Suprapubic skin (tissue), 4 donors: ENCODE measurements at places on chromosomes 16 and 17. TPM values are rescaled to one million over a fixed set of nuclear protein-coding genes. Genes with fewer than 3 reads are reported as not detected.

DNA sequence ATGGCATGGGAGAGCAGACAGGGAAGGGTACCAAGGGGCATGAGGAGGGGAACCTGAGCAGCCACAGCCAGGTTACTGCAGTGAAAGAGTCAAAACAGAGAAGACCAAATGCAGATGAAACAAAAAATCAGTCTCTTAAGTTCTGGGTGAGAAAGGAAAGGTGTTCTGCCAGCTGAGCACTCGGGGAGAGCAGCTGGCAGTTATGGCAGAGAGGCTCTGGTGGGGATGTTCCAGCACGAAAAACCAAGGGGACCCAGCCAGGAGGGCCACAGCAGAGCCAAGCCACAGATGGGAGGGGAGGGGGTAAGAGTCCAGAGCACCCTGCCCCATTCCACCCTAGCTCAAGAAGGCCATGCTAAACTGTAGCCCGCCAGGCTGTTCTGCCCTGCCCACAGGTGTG, 31.7 kb downstream of the STH start:
- DNase-seq: no peak

GRCh38 chr16:87140211-87141200, 176.7 kb downstream of the C16orf95 start:
- DNase-seq: peak; percentile 51

GRCh38 chr17:693791-694638, 20.6 kb downstream of the VPS53 start:
- no peak for DNase-seq

DNA sequence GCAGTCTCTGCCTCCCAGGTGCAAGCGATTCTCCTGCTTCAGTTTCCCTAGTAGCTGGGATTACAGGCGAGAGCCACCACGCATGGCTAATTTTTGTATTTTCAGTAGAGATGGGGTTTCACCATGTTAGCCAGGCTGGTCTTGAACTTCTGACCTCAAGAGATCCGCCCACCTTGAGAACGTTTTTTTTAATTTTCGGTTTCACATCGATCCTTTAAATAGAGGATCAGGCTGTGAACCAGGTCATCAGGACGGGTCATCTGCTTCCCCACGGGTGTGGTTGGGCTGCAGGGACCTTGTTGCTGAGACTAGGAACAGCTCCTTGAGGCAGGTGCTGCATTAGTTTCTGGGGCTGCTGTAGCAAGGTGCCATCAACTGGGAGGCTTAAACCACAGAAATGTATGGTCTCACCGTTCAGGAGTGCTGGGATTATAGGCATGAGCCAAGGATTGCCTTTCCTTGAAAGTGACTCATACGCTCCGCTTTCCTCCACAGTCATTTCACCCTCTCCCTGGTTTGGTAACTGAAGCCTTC, 7.9 kb upstream of the NAGPA start:
- DNase-seq: no peak

GRCh38 chr16:23848958-23849357, 13.2 kb downstream of the PRKCB start:
- no peak for DNase-seq

DNA sequence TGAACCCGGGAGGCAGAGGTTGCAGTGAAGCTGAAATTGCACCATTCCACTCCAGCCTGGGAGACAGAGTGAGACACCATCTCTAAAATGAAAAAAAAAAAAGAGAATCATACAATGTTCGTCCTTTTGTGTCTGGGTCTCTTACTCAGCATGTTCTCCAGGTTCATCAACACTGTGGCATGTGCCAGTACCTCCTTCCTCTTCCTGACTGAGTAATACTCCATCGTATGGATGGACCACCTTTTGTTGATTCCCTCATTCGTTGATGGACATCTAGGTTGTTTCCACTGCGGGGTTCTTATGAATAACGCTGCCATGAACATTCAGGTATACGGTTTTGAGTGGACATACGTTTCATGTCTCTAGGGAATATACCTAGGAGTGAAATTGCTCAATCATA, 4.1 kb upstream of the HS3ST6 start:
- DNase-seq: no peak

GRCh38 chr16:78705694-78706093, 606.2 kb downstream of the WWOX start:
- DNase-seq: no peak

DNA sequence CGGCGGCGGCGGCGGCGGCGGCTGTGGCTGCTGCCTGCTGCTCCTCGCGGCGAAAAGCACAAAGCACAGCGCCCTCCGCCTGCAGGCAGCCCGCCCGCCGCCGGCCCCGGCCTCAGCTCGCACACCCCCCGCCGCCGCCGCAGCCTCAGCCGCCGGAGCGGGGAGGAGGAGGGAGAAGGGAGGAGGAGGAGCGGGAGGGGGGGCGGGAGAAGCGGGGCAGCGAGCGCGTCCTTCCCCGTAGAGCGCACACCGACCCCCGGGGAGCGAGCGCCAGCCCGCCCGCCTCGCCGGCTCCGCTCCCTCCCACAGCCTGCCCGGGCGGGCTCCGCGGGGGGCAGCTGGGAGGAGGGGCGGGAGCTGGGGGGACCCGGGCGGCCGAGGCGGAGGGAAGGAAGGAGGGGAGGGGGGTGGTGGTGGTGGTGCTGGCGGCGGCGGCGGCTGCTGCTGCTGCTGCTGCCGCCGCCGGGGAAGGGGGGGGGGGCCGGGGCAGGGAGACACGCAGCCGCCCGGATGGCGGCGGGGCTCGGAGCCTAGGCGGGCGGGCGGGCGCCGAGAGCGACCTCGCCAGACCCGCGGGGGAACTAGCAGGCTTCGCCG, at the start of gene UBTF:
Gene UBTF (minus strand): TSS at position 60 of the 597 bp plus-strand sequence. CDS start 1,446 bp downstream, outside the sequence.
- DNase-seq: peak; percentile 73

DNA sequence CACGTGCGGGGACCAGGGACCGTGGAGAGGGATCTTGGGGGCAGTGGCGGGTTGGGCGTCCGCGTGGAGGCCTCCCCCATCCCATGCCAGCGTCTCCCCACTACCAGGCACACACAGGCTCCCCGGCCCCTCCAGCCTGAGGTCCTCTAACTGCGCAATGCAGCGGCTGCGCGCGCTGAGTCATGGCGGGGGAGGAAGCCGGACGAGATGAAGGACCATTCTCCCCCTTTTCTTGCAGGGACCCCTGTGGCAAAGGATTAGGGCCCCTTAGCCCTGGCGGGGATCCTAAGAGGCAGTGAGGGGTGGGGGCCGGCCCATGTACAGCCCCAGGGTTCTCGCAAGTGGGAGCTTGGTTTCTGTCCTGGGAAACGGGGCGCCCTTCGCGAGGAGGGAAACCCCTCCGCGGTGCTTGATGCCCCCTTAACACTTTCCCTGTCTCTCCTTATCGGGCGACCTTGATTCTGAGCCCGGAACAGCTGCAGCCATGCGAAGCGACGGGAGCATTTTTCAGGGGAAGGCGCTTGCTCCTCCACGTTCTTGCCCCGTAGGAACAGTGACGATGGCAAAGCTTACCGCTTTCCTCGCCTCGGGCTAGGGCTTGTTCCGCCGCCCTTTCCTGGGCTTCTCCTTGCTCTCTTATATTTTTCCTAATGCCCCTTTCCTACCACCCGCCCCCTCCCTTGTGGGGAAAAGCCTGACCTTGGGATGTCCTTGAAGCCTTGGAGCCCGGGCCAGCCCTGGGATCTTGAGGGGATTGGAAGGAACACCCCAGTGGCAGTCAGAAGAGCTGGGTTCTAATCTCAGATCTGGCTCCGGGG, 592 bp downstream of the ALDOA start:
- no peak for DNase-seq

DNA sequence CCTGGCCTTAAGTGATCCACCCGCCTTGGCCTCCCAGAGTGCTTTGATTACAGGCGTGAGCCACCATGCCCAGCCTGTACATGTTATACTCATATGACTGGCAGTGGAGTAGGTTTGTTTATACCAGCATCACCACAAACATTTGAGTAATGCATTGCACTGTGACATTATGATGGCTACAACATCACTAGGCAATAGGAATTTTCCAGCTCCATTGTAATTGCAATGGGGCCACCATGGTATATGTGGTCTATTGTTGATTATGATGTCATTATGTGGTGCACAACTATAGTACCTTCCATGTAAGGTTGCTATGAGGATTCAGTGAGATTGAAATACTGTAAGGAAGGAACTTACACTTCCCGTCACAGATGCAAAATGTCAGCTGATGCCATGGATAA, 168.9 kb downstream of the COPRS start:
- no peak for DNase-seq

GRCh38 chr17:77304051-77304745, 163.4 kb downstream of the SEC14L1 start:
- DNase-seq: no peak

The KRTAP3-1 gene
- 15.5 TPM for total RNA-seq

The LRRC75A gene
- 0.98 TPM for total RNA-seq

The PYY gene
- not detected for total RNA-seq

The SNAI3 gene
- not detected for total RNA-seq

The SLC35B1 gene
- total RNA-seq: 40.3 TPM

The FBXW10B gene
- total RNA-seq: 4.0 TPM

The BCL6B gene
- total RNA-seq: 1.8 TPM
